ENCODE measurements at places on chromosomes 13 and 19.

DNA sequence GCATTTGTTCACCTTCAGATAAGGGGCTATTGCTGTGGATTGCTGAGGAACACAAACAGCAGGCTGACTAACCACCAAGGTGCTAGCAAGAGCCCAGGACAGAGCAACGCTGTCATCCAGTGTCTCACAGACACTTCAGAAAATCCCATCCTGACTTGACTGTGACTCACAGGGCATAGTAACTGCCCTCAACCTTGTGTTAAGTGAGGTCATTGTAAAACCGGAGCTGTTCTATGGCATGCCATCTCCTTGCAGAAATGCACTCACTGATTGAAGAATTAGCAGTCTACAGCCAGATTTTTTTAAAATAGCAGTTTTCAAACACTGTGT is 51.1 kb downstream of the TNFRSF19 start:
- DNase-seq, result no peak

DNA sequence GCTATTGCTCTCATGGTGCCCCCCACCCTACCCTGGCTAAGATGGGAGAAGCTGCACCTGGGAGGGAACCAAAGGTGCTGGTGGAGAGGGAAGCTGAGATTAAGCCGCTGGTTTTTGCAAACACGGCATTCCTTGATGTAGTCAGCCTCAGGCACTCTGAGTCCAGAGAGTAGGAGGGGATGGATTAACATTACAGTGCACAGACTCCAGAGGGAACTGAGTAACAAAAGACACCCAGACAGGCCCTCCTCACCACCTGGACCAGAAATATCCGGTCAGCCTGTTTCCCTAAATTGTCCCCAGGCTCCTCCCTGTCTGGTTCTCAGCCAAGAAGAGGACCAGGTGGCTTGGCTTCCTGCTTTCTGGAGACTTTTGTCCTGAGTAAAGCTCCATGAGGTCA is 28.9 kb upstream of the PABPC3 start:
- DNase-seq, result peak; percentile 93

DNA sequence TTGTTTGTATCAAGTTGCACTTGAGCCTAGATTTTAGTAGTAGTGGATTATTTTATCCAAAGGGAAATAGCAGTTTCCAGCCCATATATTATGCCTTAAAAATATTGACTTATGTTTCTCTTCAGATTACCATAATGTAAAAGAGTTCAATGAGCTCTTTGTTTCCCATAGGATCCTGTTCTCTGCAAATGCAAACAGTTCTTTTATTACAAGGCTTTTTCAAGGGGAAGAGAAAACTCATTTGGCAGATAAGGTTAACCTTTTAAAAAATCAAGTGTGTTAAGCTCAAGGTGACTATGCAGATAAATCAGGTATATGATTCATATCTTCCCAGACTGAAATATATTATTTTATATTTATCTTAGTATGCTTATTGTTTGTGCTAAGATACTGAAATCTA is 961.2 kb upstream of the SPRY2 start:
- DNase-seq, result no peak

- no peak for DNase-seq
Observed at GRCh38 chr13:71590654-71591148, 276.3 kb downstream of the DACH1 start.

DNA sequence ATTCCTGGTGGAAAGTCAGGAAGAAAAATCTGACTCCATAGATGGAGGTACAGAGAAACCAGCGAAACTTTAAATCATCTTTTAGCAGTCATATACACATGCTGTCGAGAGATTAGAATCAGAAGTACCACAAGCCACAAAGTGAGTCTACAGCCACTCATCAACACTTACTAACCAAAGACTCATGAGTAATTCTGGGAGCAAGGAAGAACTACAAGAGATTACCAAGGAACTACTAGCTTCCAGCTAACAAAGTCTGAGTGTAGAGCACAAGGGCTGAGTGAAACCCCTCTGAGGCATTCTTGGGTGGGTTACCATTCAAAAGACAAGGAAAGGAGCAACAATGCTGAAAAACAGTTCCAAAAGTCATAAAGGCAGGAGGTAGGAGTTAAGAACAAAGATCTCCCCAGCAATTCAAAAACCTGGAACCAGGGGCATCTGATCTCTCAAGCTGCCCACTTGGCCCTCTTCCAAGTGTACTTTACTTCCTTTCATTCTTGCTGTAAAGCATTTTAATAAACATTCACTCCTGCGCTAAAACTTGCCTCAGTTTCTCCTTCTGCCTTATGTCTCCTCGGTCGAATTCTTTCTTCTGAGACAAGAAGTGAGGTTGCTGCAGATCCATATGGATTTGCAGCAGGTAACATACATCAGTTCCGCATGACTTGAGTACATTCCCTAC is 13.0 kb downstream of the RBM26 start:
- peak; percentile 31 for DNase-seq

- DNase-seq, result no peak
Observed at GRCh38 chr13:41645331-41645730, 188.0 kb downstream of the RGCC start.
